ENCODE measurements at places on chromosomes 2 and 18. TPM values are rescaled to one million over a fixed set of nuclear protein-coding genes. Genes with fewer than 3 reads are reported as not detected.

DNA sequence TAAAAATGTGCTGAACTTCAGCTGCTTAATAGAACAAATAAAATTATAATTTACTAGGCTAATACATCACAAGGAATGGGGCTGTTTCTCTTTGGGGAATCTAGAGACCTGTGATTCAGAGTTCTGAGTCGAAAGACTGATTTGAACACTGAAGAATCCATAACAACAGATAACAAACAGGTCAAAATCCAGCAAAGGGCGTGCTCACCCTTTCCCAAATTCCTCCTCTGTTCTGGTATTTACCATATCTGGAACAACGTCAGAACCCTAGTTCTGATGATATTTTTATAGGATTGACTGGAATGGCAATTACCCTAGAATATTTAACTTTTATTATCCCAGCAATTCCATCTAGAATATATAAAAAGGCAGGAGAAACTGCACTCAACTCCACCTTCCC is 66.0 kb upstream of the ITGA6 start:
- DNase-seq = no peak

GRCh38 chr18:49608366-49609255 is 46.8 kb downstream of the LIPG start:
- DNase-seq = no peak

GRCh38 chr2:119480184-119480583 is 44.1 kb downstream of the SCTR start:
- no peak for DNase-seq

DNA sequence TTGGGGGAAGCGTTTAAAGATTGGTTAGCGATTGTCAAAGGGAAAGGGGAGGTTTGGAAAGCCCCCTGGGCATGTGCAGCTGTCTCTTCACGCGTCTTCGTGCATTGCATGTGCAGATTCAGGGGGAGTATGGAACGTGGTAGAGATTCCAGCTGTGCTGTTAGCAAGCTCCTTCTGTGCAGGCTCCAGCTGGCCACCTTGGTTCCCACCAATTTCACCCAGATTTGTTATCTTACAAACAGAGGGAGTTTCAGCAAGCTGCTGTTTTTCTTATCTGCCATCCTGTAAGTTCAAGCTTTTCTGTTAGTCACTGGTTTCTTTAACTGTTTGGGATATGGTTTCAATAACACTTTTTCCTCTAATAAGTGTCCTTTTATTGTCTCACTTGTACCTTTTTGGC is 30.4 kb downstream of the FARP2 start:
- DNase-seq = no peak

The CAPN14 gene
- total RNA-seq = 0.07 TPM

- no peak for DNase-seq
Observed at GRCh38 chr2:74762789-74763188, 71.1 kb upstream of the HK2 start.

The ZSCAN30 gene
- 11.9 TPM for total RNA-seq

DNA sequence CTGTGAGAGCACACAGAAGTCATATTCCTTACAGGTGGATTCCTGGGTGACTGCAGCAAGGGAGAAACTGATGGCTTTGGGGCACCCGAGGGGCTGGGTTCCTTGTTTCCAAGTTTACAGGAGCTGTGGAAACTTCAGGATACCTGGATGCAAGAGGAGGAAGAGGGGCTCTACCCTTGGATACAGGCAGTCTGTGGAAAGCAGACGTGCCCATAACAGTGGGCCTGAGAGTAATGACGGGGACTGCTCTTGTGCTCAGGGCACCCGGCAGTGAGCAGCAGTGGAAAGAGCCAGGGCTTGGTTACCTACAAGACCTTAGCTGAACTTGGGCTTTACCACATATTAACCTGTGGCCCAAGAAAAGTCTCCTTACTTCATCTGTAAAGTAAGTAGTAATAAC is 102.2 kb upstream of the TGFA start:
- DNase-seq = no peak

DNA sequence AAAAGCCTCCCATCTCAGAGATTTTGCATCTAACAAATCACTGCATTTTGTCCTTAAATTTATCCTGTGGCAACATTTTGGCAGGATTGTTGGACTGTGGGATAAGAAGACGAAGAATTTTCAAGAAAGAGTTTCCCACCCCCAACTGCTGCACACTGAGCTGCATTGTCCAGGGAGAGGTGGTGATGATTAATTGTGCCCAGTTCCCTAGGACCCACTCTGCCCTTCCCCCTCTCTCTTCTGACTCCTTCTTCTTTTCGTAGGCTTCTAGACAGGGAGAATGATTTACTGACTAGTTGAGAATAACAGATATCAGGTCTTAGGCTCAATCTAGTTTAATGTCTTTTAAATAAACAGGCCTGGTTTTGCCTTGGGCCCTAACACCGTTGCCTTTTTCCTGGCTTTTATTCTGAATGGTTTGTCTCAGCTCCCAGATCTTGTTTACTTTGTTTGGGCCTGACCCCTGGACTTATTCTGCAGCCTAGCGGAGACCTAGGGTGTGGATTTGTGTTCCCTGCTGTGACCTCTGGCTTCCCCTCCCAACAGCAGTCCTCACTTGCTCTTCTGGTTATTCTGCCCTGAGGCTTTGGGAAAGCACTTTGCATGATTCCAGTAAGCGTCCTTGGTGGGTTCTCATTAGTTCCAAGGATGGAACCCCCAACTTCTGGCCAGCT is 233.3 kb downstream of the INSIG2 start:
- DNase-seq = no peak

DNA sequence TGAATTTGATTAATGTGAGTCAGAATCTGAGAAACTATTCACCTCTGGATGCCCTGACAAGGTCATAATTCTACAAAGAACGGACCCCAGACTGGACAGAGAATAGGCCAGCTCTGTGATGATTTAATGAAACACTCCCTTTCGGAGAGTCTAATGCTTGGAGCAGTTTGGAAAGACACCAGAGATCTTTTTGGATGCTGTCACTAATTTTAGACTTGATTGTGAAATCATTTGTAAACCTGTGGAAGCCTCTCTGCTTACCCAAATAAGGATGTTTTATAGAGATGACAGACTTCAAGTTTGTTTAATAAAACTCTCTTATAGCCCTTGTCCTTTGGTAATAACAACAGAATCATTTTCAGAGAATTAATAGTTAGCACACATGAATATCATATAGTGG is 83.5 kb downstream of the MYL12B start:
- DNase-seq = no peak

DNA sequence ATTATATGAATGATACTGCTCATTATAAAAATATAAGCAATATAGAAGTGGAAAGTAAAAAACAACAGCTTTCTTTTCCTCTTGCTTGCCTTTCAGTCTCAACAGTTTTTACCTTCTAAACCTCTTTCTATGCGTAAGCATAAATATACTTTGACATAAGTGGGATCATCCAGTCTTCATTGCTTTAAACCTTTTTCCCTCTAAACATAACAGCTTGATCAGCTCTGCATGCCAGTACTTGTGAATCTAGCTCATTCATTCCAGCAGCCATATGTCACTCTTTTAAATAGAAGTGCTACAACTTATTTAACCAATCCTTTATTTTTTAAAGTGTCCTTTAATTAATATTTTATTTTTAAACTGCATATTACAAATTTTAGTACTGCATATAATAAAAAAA is 88.1 kb downstream of the TTC27 start:
- no peak for DNase-seq
